ENCODE measurements at places on chromosomes 16 and 17. TPM values are rescaled to one million over a fixed set of nuclear protein-coding genes. Genes with fewer than 3 reads are reported as not detected.

Gene SGSM2
- total RNA-seq: 11.0 TPM

DNA sequence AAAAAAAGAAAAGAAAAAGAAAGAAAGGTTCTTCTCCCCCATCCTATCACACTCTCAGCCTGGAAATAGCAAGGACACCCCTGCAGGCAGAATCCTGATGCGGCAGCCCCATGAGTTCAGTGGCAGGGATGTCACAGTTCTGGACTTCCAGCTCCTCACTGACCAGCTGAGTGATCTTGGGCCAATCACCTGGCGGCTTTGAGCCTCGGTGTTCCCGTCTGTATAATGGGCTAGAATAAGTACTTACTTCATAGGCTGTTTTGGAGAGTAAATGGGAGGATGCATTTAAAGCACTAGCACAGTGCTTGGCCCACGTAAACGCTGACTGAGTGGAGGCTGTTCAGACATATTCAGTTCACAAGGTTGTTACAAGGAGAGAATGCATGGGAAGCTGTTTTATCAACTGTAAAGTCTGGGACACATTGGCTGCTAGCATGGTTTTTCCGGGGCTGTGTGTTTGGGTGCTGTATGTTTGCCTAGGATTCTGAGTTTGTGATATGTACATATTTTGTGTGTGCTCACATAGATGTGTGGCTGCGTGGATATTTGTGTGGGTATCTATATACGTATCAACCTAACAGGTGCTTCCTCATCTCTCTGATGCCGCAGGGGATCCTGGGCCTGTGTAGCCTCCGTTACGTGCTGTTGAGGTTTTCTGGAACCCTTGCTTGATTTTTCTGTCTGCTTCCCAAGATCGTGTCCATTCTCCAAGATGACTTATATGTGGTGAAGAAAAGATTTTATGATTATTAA, 3.4 kb downstream of the BHLHA9 start:
- no peak for DNase-seq

Gene AARSD1
- 26.7 TPM for total RNA-seq

DNA sequence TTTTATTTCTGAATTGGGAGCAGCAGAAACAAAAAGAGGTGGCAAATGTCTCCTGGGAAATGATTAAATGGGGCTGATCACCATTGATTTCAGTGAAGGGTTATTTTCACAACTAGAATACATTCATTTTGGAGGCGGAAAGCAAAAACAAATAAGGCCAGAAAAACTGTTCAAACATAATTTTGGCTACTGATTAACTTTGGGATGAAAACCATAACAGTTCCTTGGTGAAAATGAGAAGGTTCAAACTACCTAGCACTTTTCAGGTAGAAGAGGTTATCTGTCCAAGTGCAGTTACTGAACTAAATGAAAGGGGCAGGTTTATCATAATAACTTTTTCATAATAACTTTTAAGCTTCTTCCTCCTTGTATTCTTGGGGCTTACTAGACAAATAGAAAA, 718.5 kb downstream of the CDH11 start:
- DNase-seq: no peak

DNA sequence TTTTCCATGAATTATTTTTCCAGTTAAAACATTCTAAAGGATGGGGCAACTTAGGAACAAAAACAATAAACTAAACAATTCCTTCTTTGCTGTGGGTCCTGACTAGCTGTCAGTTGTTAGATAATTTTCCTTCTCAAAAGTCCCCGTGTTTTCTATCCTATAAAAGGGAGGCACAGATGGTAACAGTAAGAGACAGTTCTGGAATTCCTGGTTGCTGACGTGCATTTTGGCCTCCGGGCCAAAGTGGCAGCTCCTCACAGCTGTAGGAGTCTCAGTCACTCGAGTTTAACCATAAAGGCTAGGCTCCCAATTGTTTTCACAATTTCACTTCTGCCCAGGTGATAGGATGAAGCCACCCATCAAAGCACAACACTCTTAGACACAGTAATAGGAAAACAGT, 77.0 kb upstream of the ZNF423 start:
- no peak for DNase-seq

DNA sequence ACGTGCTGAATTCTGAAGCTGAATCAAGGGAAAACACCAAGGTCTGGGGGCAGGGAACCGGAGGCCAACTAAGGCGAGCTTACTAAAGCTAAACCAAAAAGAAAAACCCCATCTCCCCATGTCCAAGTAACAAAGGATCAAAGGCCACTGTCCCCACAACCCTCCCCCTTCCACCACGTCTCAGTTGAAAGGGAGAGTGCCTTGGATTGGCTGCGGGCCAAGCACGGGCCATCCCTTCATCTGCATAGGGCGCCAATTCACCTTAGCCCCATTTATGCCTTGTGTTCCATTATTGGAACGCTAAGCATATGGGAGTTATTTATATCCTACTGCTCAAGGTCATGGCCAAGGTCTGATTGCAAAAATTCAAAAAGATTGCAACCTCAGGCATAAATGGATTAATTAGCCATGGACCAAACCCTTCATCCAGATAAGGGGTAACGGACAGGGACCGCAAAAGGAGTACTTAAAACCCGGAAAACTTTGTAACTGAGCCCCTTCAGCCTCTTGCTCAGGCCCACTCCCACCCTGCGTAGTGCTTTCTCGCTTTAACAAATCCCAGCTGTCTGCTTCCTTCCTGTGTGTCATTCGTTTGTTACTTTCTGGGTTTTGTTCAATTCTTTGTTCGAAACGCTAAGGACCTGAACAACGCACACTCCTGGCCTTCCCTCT, 740 bp upstream of the ATP6V0D1 start:
- DNase-seq: no peak

DNA sequence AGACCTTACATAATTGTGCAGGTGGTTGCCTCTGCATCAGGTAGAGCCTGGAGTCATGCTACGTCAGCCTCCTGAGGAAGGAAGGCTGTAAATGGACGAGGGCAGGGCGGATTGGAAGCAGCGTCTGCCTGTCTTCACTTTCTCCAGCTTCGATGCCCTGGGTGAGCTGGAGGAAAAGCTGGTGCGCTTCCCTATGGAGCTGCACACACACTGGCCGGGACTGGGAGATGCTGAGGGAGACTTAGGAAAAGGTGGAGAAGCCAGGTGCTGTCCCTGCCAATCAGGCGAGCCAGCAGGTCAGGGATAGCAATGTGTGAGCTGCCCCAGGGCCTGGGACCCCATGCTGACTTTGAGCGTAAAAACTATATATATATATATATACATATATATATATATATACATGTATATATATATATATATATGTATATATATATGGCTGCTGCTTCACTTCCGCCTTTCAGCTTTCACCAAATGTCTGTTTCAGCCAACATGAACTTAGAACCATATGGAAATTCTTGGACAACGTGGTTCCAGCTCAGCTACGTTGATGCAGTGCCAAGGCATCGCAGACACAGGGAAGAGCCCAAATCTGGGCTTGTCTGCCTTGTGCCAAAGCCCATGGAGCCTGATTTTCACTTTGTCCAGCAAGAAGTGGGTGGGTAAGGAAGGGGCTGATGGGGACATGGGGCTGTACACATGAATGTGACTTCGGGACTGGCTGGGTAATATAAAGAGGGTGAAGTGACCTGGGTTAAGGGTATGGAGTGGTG, 71.5 kb upstream of the NKD1 start:
- DNase-seq: no peak

Gene MRPS34
- total RNA-seq: 65.4 TPM

GRCh38 chr17:1977583-1978395, 47.3 kb downstream of the RTN4RL1 start:
- DNase-seq: no peak

Measured in gastrocnemius medialis (tissue), 4 donors.